ENCODE measurements at places on chromosomes 7 and 10.

GRCh38 chr7:36295090-36295489, 94.6 kb upstream of the ANLN start:
- DNase-seq: no peak

- DNase-seq: no peak
Measured at GRCh38 chr7:80771523-80771922, 133.1 kb downstream of the CD36 start.

DNA sequence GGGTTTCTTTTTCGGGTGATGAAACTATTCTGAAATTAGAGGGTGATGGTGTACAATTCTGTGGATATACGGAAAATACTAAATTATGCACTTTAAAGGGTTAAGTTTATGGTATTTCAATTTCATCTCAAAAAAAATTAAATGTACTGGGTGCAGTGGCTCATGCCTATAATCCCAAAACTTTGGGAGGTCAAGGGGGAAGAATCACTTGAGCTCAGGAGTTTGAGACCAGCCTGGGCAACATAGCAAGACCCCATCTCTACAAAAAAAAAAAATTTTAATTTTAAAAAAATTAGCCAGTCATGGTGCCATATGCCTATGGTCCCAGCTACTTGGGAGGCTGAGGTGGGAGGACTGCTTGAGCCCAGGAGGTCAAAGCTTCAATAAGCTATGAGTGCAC, 57.0 kb downstream of the SMURF1 start:
- DNase-seq: no peak

GRCh38 chr7:135782801-135783200, 34.2 kb upstream of the FAM180A start:
- no peak for DNase-seq

DNA sequence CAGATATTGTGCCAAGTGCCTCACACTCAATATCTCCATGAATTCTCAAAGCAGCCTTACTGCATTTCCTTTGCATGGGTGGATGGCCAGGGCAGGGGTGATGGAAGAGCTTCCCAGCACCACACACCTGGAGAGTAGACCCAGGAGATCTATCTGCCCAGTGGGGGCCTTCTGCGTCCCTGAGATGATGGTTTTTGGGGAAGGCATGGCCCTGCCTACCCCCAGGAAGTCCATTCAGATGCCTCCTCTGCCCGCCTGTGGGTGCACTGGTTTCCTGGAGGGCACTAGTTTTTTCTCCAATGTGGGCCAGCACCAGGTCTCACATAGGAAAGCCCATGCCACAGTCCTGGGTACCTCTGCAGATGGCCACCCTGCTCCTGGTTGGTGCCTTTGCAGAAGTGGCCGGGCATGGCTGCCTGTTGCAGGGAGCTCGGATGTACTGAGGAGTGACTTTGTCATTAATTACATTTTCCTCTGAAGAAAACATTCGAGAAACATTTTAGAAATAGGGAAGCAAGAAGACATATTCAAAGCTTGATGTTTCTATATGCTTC, 28.2 kb upstream of the ZNF488 start:
- DNase-seq: no peak

GRCh38 chr10:28381903-28382347, 79.1 kb upstream of the MPP7 start:
- DNase-seq: peak; percentile 75

- no peak for DNase-seq
Measured at GRCh38 chr7:135672560-135673359, 10.4 kb downstream of the STMP1 start.

DNA sequence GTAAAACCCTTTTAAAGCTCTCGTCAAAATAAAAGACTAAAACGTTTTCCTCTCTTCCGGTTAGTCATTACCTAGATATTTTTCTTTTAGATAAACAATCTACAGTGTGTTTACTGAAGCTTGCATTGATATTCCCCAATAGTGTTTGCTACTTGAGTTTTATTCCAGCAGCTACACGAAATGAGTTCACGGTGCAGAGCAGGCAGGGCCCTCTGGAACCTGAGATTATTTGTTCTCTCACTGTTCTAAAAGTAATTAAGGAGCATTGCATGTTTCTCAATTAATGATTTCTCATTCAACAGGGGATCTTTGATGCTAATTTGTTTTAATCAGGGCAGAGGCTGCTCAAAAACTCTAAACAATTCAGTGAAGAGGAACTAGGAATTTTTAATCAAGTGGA, 319.7 kb downstream of the GFRA1 start:
- no peak for DNase-seq

- no peak for DNase-seq
Measured at GRCh38 chr10:17989908-17990767, 38.4 kb downstream of the SLC39A12 start.

DNA sequence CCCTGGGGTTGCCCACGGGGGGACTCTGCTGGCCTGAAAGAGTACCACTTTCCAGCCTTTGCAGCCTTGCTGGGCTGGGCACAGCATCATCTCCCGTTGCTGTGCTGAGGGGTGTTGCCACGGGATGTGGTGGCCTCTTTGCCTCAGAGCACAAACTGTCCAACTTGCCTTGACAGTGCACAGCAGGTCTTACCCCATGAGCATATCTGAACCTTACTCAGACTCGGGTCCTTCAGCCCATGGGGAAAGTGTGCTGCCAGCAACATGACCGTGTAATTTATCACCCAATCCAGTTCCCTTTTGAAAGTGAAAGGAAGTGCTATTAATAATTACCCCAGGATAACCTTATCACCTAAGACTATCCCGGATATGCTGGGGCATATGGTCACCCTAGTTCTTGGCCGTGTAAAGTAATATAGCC, 46.8 kb downstream of the TBXAS1 start:
- no peak for DNase-seq

DNA sequence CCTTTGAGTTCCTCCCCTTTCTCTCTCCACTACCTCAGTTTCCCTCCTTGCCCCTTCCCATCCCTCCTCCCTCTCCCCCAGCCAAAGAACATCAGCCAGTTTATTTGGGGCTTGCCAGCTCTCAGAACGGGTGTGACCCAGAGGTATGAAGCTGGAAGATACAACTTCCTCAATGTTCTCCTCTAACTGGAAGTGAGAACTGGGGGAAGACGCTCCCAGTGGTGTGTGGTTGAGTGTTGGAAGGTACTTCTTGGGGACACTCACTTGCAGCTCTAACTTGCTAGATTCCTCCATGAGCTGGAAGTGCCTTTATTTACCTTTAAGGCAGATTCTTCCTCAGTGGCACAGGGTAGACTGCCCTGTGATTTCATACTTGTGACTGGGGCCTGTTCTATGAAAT, 110.5 kb upstream of the HABP2 start:
- no peak for DNase-seq

DNA sequence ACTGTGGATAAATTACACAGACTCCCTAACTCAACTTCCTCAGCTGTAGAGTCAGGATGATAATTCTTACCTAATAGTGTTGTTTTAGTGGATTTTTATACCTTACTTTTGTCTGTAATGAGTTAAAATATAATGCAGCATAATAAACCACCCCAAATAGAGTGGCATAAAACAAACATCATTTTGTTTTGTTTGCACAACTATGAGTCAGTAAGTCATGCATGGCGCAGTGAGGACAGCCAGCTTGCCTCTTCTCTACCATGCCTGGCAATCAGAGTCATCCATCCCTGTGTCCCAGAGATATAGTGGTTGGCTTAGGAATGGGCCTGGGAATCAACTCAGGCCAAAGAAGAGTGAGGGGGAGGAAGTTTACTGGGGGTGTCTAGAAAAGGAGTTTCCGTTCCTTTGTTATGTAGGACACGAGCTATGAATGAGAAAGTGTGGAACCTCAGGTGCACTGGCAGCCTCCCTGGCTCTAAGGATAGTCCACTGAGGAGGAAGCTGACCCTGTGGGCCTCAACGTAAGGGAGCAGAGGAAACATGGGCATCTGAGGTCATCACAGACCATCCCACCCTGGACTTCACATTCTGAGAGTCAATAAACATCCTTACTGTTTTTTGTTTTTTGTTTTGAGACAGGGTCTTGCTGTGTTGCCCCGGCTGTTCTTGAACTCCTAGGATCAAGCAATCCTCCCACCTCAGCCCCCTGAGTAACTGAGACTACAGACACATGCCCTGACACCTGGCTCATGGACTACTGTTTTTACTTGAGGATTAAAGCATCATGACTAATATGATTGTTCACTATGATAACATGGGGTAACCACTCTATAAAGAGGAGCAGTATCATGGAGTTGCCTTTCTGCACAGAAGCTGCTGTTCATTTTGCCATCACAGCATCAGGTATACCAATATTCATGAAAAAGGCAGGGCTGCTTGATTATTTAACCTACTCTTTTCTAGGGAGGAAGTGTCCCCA, 21.0 kb upstream of the GRB10 start:
- no peak for DNase-seq

GRCh38 chr10:13990392-13990805, 340.3 kb downstream of the FRMD4A start:
- no peak for DNase-seq

GRCh38 chr7:92633211-92633906, 43.2 kb upstream of the FAM133B start:
- DNase-seq: no peak

DNA sequence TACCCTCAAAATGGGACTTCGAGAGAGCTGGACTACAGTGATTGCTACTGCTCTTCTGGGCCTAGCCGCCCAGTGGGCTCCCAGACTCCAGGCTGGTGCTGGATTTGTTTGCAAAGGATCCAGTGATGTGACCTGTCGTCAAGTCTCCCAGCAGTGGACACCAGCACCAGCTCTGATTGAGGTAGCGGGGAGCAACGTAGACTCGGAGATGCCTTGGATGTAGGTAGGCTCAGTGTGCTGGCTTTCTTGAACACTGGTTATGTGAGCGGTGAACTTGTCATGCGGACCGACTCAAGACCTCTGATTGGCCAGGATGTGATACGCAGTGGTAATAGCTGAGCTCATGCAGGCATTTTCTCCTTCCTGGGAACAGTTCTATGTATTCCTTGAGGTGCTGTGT, 19.4 kb downstream of the AKR1C2 start:
- DNase-seq: no peak

DNA sequence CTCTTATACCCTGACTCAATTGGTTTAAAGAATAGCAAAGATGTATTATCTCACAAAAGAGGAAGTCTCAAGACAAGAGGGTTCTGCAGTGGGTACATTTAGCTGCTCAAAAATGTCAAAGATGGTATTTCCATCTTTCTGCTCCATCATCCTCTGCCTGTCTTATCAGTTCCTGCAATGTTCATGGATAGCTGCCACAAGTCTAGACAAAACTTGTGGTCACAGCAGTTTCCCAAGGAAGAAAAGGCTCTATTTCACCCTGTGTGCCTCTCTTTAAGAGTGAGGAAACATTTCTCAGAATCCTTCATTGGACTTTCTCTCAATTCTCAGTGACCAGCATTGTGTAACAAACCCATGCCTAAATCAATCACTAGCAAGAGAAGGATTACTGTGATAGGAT, 634.2 kb upstream of the AUTS2 start:
- DNase-seq: no peak

- DNase-seq: no peak
Measured at GRCh38 chr7:102833343-102833742, 79.5 kb upstream of the LRRC17 start.

DNA sequence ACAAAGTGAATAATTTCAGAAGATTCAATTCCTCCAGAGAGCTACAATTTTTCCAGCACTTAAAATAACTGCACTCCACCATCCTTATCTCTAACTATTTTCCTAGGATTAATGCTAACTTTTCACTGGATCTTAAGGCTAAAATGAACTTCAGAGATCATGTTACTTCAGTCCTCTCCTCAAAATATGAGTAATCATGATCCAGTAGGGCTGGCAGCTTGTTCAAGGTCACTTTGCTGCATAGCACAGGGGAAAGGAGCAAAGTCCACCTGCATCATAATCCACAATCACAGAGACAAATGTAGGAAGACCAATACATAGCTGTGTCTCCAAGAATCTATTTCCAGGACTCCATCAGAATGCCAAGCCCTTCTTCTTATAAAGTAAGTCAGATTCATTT, 150.3 kb downstream of the LRRTM3 start:
- no peak for DNase-seq

- no peak for DNase-seq
Measured at GRCh38 chr7:98303906-98304305, 22.4 kb downstream of the BRI3 start.

- no peak for DNase-seq
Measured at GRCh38 chr7:133367561-133367960, 114.7 kb downstream of the EXOC4 start.

GRCh38 chr10:131067690-131068089, 243.8 kb downstream of the TCERG1L start:
- no peak for DNase-seq

DNA sequence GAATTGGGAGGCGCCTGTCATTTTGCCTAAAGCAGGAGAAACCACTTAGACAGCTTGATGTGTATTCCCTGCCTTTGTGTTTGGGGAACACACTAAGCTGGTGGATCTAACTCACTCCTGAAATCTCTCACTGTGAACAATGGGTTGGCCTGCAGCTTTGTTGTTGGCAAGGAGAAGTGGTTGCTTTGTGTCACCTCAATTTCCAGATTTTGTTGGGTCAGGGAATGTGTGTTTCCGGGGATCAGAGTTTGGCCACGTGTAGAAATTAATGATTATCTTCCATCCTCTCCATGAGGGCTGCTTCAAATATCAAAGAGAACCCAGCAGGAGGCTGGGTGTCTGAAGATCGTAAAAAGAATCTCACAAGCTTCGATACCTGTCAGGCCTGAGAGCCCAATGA, 27.8 kb downstream of the A1CF start:
- DNase-seq: no peak

DNA sequence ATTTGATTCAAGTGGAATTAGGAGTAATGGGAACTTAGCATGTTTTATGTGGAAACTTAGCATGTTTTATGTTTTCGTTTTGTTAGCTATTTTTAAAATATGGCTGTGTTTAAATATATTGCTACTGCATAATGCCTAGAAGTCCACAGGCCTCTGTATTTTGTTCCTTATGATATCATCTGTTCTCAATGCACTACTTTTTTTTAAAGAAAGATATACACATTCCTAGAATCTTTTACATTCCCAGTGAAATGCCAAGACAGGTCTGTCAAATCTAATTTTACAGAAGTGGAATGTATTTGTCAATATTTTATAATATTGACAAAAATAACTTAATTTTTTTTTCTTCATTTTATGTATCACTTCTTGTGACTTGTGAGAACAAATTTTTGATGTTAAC, 51.6 kb downstream of the ST7 start:
- no peak for DNase-seq

DNA sequence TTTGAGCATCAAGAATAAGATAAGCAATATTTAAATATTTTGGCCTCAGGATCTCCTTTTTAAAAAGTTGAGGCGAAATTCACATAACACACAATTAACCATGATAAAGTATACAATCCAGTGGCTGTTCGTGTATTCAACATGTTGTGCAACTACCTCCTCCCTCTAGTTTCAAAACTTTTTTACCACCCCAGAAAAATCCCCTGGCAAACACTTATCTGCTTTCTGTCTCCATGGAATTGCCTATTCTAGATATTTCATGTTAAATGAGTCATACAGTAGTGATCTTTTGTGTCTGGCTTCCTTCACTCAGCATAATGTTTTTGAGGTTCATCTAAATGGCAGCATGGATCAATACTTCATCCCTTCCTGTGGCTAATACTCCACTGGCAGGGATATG, 31.8 kb upstream of the IL15RA start:
- no peak for DNase-seq

DNA sequence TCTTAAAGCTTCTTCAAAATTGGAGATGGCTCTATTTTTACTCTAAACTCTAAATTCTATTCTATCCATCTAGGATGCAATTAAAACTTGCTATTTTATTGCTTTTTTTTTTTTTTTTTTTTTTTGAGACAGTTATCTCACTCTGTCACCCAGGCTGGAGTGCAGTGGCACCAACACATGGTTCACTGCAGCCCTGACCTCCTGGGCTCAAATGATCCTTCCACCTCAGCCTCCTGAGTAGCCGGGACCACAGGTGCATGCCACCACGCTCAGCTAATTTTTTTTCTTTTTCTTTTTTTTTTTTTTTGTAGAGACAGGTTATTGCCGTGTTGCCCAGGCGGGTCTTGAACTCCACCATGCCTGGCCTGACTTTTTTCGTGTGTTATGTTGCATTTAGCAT, 41.2 kb downstream of the DNAJC1 start:
- DNase-seq: no peak

Measured in stimulated activated CD4-positive, alpha-beta T cell treated with anti-CD3 and anti-CD28 coated beads, Interleukin-12 subunit alpha, Interleukin-12 subunit beta, amount 100 ng/mL, for 48 hours (primary cell).